ENCODE measurements at places on chromosomes 5 and 9.

GRCh38 chr9:7176561-7176960 is 418.8 kb downstream of the KDM4C start:
- DNase-seq: no peak

GRCh38 chr5:124880903-124881697 is 134.7 kb upstream of the ZNF608 start:
- no peak for DNase-seq

- no peak for DNase-seq
These were observed 46.6 kb upstream of the TNC start for GRCh38 chr9:115164511-115164974.

DNA sequence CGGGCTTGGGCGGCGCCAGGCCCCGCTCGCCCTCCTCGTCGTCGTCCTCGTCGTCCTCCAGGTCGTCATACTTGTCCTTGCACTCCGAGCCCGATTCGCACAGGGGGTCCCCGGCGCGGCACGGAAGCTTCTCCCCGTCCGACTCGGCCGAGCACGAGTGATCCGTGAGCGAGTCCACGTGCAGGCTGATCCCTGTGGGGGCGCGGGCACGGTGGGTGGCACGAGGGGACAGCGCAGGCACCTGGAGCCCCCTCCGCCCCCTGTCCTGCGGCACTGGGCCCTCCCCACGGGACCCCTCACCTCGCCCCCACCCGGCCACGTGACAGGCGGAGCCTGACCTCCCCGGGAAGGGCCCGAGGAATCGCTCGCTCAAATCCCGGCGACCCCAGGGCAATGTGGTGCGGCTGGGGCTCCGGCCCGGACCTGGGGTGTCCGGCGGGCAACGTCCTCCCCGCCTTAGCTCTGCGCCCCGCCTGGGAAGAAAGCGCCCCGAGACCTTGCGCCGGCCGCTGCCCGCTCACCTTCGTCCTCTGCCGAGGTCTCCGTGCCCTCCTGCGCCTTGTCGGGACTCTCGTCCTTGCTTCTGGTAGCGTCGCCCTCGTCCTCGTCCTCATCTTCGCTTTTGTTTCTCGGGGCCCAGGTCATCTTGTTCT is 2.5 kb downstream of the IRX2 start:
- DNase-seq: no peak

DNA sequence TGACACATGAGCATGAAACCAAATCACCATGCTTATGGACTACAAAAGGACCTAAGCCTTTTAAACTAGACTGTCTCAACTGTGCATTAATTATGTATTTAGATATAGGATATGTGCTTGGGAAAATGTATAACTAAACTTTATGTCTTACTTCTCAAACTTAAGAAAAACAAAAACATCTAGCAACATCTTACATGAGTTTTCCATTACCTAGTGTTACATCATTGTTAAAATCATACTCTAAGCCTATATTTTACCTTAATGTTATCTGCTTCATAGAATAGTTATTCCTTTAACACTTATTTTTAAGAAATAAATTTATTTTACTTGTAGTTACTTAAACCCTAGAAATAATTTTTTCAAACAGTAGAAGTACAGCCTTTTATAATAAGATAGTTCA is 24.0 kb downstream of the NME5 start:
- no peak for DNase-seq

DNA sequence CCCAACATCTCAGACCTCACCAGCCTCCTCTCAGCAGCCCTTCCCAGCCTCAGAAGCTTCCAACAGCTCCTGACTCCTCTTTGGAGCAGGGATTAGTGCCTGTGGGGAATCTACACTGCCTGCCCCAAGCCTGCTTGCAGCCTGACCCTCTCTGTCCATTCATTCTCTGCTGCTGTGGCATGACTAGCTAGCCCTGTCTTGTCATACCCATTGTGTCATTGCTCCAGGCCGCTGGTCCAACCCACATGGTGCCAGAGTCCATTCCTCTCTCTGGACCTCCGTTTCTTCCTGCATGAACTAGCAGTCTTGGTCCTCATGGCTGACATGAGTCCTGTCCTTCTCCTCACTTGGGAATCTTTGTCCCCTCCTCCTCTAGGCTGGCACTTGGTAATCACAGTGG is 12.8 kb upstream of the RXRA start:
- DNase-seq: no peak

DNA sequence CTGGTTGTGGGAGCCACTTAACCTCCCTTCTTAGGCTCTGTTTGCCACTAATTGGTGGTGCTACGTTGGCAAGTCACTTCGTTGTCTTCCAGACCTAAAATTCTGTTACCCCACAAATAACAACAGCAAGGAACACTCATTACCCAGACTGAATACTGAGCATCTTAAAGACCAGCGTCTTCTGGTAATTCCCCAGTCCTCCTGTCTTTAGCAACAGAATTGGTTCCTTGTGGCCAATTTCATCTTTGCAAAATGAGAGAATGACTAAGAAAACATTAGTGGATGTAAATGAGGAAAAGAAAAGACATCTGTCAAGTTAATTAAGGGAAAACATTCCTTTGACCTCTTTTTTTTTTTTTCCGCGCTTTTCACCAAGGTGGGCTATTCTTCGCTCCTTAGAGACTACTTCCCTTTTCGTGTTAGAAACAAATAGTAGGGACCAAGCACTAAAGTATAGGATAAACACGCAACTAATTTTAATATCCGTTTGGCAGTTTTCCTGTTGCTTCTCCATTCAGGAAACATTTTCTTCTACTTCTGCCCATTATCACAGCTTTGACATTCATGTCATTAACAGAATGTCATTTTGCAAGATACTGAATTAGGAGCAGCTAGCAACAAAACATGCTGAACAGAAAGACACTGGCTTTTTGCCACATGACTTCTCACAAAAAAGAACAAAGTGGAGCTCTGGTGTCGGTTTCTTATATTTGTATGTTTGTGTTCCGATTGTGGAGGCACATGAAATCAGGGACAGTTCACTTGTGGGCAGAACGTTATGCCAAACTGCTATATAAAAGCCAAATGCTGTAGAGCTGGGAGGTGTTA is 154.2 kb downstream of the CD180 start:
- no peak for DNase-seq

- DNase-seq: no peak
These were observed 11.1 kb downstream of the PCDH1 start for GRCh38 chr5:141867139-141867538.
